ENCODE measurements at places on chromosomes 4 and X.

DNA sequence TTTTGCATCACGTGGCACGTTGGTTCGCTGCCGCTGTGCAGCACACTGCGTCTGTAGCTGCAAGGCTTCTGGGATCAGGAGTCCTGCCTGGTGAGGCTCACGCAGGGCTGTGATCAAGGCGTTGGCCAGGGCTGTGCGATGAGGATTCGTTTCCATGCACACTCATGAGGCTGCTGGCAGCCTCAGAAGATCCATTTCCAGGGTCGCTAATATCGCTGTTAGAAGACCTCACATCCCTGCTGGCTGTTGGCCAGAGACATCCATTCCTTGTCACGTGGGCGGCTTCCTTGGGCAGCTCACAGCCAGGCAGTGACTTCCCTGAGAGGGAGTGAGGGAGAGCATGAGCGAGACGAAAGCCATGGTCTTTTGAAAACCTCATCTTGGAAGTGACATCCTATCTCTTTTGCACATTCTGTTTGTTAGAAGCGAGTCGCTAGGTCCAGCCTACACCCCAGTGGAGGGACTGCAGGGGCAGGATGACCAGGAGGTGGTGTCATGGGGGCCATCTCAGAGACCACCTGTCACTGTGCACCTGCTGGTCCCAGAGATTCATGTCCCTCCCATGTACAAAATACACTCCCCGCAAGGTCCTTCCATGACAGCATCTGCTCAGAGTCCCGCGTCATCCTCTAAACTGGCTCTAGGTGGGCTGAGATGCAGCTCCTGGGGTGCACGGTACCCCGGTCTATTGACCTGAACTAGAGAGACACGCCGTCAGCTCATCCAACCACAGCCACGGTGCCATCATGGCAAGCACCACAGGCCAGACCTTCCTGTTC is 12.2 kb downstream of the RGS12 start:
- DNase-seq, result peak; percentile 48

DNA sequence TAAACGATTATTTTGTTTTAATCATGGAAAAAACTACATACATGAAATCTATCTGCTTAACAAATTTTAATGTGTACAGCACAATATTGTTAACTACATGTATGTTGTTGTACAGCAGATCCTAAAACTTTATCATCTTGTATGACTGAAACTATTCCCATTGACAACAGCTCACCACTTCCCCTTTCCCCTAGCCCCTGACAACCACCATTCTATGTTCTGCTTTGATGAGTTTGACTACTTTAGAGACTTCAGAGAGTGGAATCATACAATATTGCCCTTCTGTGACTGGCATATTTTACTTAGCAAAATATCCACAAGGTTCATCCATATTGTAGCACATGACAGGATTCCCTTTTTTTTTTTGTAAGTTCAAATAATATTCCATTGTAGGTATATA is 185.9 kb downstream of the CFAP299 start:
- DNase-seq, result no peak

DNA sequence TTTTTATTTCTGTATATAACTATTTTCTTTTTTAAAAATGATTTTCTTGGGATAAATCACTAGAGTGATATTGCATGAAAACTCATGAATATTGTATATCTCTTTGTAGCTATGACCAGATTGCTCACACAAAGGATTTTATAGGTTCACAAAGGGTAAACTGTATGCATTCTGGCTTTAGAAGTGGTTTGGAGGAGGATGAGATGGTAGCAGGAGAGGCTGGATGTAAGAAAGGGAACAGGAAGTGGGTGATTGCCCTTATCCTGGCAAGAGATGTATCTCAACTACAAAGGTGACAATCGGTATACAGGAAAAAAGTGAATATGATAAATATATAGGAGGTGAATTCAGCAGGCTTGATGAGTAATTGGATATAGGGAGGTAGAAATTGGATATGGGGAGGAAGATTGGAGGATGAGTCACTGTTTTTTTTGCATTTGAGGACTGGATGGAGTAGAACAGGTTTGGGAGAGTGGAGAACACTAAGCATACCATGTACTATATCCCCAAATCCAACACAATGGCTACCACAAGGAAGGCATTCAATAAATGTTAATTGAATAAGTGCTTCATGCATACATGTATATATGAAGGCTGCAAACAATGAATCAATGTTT is 9.9 kb downstream of the FGG start:
- DNase-seq, result no peak

GRCh38 chr4:1618438-1618837 is 65.7 kb downstream of the FAM53A start:
- DNase-seq, result no peak

GRCh38 chr4:75561789-75562188 is 5.9 kb downstream of the ODAPH start:
- no peak for DNase-seq

All from midbrain (tissue), 1 donor.